ENCODE measurements at places on chromosomes 4 and X.

DNA sequence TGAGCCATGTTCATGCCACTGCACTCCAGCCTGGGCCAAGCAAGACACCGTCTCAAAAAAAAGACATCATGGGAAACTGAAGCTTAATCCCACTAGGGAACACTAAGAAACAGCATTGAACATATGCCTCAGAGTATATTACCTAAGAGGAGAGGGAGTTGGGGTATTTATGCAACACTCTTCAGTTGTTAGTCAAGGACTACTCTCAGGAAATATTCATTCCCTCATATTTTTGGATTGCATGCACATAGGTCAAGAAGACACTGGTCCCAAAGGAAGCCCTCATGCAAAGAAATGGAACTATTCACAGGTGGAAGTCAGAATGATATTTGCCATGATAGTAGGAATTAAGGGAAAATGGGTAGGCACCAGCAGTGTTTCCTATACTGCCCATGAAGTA, 22.8 kb upstream of the PAPSS1 start:
- DNase-seq, result no peak

DNA sequence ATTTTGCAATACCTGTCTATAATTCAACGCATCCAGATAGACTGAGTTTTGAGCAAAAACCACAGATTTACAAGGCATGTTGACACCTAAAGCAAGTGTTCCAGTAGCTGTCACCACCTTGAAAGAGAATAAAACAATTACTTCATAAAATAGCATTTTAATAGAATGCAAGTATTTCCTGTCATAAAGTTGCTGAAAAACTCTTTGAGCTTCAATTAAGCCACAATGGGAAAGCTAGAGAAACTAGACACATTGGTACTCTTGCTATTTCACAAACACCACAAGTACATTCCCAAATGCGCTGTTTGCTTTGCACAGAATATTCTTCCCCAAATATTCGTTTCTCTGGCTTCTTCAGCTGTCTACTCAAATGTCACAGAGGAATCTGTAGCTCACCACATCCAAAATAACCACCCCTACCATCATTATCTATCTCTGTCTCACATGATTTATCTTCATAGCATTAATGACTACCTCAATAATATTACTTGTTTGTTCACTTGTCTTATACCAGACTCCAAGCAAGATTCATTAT, 70.3 kb downstream of the DDX60 start:
- DNase-seq, result no peak

DNA sequence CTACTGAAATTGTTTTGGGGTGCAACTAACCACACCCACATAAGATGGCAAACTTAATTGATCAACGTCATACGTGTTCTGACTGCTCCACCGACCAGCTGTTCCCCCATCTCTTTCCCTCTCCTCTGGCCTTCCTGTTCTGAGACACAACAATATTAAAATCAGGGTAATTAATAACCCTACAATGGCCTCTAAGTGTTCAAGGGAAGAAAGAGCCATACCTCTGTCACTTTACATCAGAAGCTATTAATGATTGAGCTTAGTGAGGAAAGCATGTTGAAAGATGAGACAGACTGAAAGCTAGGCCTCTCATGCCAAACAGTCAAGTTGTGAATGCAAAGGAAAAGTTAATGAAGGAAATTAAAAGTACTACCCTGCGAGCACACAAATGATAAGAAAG, 173.9 kb upstream of the FTHL17 start:
- DNase-seq, result no peak

DNA sequence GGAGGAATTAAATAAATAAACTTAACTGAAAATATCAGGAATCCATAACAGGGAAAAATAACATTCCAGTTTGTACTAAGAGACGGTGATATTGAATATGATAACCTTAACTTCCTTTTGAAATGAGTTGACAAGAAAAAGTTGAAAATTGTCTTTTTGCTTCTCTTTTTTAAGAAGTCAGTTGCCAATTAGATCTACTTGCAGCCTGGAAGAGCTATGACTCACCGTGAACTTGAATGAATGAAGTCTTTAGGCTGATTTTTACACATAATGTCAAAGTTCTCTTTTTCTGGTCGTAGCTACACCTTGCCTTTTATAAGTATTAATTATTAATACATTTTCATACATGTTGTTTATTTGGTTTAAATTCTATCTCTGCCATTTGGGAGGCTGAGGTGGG, 94.4 kb upstream of the HPGD start:
- DNase-seq, result no peak

DNA sequence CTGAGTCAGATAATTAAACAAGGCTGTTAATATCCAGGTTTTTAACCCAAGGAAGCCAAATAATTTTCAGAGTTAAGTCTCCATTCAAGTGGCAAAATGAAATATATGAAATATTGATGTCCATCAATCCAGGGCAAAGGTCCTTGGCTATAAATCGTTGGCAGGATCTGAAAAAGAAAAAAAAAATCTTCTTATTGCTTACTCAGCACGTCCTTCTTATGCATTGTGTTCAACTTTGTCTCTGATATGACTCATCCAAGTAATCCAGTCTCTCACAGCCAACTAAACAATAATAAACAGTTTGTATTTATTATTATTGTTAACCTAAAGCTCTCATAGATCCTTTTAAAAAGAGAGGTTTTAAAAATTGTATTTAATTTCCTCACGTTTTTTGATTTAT, 851.2 kb downstream of the ADGRL3 start:
- DNase-seq, result no peak

DNA sequence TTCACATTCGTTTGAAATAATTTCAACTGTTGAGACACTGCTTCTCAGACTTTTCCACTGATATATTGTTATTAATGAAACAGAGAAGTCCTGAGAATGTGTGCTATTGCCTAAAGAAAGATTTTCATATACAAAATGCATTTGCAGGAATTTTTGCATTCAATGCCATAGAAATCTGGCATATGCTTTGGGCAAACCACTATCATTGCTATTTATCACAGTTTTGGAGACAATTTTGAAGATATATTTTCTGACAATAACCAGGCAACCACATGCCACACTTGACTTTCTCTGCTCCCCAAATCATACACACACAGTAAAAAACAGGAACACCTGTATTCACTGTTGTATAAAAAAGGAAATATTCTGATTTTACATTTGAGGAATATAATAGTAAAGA, 1303.7 kb upstream of the IGFBP7 start:
- no peak for DNase-seq

DNA sequence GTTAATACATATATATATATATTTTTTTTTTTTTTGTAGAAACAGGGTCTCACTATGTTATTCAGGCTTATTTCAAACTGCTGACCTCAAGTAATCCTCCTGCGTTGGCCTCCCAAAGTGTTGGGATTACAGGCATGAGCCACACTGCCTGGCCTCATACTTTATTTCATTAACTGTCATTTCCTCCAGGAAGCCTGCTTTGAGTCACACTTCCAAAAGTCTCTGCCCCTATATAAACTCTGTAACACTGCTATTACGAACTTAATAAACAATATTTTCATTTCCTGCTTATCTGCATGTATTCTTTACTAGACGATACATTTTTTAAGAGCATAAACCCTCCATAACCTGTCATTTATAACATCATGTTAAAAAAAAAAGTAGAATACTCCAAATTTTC, 167.2 kb downstream of the WDFY3 start:
- DNase-seq, result no peak

GRCh38 chr4:1793496-1793840, 375 bp downstream of the FGFR3 start:
- peak; percentile 25 for DNase-seq

- DNase-seq, result no peak
Measured at GRCh38 chr4:148355442-148356123, 86.6 kb downstream of the NR3C2 start.

GRCh38 chr4:9952415-9952950, 68.8 kb downstream of the SLC2A9 start:
- no peak for DNase-seq

DNA sequence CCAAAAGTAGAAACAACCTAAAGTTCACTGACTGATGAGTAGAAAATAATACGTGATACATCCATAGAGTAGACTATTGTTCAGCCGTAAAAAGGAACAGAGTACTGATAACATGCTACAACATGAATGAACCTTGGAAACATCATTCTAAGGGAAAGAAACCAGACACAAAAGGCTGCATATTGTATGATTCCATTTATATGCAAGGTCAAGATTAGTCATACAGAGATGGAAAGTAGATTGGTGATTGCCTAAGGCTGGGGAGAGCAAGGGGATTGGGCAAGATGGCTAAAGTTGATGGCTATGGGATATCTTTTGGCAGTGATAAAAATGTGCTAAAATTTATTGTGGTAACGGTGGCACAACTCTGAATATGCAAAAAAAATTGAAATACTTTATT, 209.1 kb downstream of the RELL1 start:
- DNase-seq, result no peak

GRCh38 chr4:54908763-54909162, 216.6 kb downstream of the KDR start:
- no peak for DNase-seq
